ENCODE measurements at places on chromosomes 11 and 22.

- DNase-seq: no peak
These were observed 35.9 kb upstream of the NUP50 start for GRCh38 chr22:45127866-45128265.

DNA sequence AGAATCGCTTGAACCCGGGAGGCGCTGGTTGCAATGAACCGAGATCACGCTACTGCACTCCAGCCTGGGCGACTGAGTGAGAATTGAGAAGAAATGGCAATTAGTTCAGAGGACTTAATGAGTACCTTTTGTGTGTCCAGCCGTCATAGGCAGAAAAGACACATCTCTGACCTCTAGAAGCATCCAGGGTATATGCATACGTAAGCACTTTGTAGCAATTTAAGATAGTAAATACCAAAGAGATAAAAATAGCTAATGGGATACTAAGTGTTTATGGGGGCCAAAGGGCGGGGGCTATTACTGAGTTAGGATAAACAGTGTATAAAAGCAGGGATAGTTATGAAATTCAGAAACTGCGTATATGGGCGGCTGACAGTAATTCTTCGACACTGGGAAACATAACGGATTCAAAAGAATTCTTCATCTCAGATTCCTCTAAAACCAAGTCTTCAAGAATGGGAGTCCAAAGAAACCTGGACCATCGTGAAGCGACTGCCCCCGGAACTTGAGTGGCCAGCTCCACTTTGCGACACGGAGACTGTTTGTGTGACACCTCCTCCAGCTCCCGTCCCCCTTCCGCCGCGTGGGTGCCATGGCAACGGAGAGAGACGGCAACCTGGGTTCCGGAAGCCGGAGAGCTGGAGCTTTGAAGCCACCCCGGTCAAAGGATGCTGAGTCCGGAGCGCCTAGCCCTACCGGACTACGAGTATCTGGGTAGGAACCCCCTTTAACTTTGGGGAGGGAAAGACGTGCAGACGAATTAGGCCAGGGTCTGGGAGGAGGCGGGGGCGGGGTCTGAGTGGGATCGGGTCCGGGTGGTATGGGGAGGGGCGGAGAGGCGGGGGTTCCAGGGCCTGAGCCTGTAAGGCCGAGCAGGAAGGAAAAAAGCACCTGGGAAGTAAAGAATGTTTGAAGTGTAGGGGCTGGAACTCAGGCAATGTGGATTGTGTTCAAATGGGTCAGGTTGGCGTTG lies at the start of gene CSTPP1:
TSS of gene CSTPP1 (plus strand) at position 624 of the 973 bp plus-strand sequence. CDS start at position 669, 45 bp downstream.
- peak; percentile 95 for DNase-seq

DNA sequence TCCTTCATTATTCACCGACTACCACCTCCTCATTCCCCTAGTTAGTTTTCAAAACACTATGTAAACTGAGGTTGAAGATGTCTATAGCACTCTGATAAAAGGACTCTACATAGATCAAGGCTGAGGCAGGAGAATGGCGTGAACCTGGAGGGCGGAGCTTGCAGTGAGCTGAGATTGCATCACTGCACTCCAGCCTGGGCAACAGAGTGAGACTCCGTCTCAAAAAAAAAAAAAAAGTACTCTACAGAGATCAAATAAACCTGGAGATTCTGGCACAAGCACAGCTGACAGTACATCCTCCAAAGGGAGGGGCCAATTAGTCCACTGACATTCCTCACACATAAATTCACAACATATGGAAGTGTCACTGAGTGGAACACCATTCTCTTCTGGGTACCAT lies 31.0 kb downstream of the TSG101 start:
- no peak for DNase-seq

DNA sequence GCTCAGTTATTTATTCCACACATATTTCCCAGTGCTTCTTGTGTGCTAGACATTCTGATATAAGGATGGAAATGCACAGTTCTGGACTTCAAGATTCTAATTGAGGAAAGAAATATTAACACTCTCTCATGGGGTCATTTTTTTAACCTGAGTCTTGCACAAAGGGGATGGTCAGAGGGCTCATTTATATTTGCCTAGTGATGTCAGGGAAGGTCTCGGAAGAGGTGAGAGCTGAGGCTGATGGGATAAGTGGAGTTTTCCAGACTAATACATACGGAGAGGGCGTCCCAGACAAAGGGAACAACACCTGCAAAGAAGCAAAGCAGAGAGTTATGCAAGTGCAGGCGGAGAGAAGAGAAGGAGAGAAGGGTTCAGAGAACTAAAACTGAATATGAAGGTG lies 1304.6 kb upstream of the TENM4 start:
- DNase-seq: no peak

DNA sequence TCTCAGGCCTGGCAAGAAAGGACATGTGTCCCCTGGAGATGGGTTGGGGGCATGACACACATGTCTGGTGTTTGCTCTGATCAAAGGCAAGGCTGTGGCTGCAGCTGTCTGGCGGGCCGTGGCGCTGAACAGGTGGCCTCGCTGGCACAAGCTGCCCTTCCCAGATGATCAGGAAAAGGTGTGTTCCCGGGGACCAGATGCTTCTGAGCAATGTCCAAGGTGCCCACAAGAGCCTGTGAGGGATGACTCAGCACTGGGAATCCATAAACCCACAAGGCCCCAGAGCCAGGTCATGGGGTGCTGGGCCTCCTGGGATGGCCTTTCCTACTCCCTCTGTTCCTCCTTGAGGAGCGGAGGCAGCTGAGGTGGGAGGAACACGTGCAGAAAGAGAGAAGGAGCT lies 9.7 kb upstream of the LRP5 start:
- DNase-seq: no peak

GRCh38 chr22:23889620-23890019 lies 4.6 kb upstream of the MIF start:
- DNase-seq: no peak

DNA sequence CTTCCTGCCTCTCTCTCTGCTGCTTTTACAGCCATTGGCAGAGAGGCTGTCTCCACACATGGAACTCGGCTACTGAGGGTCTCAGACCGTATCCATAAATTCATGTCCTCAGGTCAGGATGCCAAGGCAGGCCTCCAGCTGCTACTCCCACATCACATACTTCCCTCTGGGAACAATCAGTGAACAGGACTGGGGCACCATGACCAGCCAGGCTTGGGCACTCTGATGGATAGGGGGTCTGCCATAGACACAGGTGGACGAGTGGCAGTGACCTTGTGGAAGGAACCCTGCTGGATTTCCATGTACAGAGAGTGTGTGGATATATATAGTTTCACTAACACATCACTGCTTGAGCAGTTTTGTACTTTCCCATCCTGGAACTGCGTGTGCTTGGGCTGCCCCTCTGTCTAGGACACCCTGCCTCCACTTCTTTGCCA lies 97.7 kb upstream of the PARVA start:
- DNase-seq: no peak

- DNase-seq: no peak
These were observed 12.6 kb downstream of the POLR2F start for GRCh38 chr22:37965940-37966664.

GRCh38 chr22:24728790-24729637 lies 45.5 kb downstream of the PIWIL3 start:
- DNase-seq: no peak

GRCh38 chr11:62958547-62959421 lies 26.0 kb downstream of the SLC22A6 start:
- DNase-seq: no peak

GRCh38 chr11:65426839-65427690 lies 4.5 kb downstream of the NEAT1 start:
- DNase-seq: no peak

GRCh38 chr11:120704256-120704750 lies 192.8 kb downstream of the GRIK4 start:
- no peak for DNase-seq

GRCh38 chr11:10494636-10495463 lies 39.8 kb downstream of the AMPD3 start:
- DNase-seq: no peak

DNA sequence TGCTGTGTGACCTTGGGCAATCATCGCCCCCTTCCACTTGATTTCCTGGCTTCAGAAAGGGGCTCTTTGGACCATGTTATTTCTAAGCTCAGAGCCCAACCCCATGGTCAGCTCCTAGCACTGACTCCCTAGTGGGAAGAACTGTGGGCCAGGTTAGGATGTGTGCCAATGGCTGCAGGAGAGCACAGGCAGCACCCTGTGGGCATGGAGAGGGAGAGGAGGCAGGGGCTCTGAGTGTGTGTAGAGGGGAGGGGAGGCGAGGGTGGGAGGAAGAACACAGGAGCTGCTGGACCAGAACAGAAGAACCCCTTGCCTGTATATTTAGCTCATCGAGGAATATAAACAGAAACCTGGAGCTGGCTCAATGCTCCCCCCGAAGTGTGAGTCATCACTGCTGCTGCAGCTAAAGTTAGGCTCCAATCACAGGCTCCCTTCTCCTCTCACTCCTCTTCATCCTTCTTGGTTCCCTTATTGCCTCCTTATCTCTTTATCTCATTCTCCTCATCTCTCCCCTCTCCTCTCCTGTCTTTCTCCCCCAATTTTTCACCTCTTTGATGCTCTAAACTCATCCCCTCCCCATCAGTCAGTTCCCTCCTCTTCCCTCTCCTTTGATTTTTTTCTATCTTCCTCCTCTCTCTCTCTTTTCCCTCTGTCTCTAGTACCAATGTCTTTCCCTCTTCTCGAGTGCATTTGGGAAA lies 14.5 kb upstream of the RPS19BP1 start:
- peak; percentile 65 for DNase-seq

- DNase-seq: no peak
These were observed 77.4 kb downstream of the FAM168A start for GRCh38 chr11:73520353-73521061.

DNA sequence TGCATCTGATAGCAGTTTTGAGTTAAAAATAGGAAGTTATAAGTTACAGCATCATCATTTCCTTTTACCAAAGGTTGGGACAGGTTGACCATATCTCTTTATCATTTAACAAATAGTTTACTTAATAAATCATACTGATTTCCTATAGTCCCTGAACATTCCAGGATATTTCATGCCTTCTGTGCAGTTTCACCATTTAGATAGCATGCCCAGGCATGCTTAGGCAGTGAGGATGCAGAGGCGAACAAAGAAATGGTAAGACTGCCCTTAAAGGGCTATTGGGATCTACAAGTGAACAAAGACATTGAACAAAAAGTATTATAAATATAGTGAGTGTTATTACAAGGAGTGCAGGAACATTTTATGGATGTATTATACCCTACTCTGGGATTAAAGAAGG lies 96.4 kb downstream of the PRMT3 start:
- no peak for DNase-seq

DNA sequence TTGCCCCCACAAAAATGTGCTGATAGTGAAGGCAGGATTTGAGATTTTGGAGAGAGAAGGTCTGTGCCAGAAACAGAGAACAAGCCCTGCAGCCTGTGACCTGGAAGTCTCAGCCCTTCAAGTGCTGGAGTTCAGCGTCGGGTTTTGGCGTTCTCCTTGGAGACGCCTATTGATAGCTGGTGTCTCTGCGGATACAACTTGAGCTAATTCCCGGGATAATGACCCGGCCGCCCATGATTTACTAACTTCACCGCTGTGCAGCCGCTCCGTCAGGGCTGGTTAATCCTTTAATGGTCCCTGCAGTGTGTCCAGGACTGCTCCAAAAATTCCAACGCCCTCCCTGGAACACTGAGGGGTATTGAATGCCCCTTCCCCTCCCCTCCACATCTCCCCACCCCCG lies 76.6 kb downstream of the WT1 start:
- DNase-seq: no peak

DNA sequence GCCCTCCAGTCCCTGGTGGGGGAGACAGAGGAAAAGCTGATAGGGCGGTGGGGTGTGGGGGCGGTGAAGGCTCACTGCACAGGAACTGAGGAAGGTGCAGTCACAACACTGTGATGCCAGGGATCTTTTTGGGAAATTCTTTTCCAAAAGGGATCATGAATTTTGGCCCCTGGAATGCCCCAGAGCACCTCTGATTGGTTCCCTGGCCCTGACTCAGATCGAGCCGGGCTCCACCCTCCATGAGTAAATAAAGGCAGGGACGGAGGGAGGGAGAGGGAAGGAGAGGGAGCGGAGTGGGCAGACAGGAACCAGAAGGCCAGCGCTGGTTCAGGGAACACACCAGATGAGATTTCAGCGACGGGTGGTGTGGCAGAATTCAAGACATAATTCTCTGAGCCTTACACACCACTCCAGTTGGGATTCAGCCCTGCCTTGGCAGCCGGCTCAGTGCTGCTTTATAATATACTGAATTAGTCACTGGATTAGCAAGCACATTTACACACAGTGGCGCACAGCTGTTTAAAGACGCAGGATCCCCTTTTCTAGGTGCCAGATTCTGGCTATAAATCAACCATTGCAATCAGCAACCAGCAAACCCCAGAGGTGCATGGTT lies 80.3 kb downstream of the ETS1 start:
- DNase-seq: peak; percentile 43

DNA sequence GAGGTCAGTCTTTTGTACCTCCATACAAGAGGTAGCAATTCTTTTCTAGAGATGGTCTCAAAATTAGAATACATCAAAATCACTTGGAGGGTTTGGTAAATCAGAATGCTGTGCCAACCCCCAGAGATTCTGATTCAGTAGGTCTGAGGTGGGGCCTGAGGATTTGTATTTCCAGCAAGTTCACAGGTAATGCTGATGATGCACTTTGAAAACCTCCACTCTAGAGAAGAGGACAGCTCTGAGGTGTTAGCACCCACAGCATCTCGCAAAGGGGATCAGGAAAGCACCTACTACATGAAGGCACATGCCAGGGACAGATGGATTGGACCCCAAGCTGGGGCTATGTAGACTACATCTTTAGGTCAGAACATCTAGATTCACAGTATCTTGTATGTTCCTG lies 7.2 kb downstream of the KCTD14 start:
- DNase-seq: no peak

GRCh38 chr11:19597876-19598275 lies 114.8 kb upstream of the NAV2 start:
- no peak for DNase-seq

DNA sequence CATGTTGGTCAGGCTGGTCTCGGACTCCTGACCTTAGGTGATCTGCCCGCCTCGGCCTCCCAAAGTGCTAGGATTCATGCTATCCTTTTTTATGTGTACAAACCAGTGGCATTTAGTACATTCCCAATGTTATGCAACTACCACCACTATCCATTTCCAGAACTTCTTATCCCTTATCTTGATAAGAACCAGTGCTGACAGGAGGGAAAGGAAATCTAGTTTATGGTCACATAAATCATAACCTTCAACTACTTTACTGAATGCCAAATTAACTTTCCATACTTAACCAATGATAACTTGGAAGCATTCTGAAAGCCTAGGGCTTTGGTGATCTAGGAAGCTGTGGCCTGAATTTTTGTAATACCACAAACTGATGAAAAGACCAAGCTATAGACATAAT lies 170.4 kb downstream of the SWAP70 start:
- no peak for DNase-seq

DNA sequence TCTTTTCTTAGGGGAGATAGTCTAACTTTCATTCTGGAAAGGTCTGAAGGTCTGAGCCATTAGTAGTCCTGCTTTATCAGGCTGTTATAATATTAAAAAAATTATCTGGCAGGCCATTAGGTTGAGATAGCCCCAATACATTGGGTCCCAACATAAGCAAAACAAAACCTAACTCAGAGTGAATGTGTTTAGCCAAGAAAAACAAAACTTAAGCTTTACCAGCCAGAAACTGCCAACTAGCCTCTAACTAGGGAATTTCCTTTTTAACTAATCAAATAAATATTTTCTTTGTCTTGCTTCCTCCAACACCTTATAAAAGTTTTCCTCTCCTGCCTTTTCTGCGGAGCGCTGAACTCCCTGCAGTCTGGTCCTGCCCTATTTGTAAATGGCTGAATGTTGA lies 1137.7 kb upstream of the CNTN5 start:
- DNase-seq: no peak
